Panc1 (cell line): ENCODE measurements at places on chromosomes 4 and X.

DNA sequence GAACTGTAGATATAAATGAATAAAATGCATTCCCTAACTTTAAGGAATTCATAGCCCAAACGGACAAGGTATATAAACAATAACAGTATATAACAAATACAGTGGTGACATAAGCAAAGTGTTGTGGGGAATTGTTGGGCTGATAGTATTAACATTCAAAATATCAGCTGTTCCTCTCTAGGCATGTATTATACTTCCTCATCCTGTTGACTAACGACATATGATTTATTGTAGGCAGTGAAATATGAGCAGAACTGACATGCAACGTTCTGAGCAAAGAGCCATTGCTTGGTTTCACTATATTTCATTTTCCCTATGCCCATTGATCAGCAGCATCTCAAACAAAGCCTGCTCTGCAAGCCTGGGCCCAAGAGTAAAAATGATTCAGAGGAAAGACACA, 143.9 kb downstream of the PTCHD1 start:
- DNase-seq: no peak

DNA sequence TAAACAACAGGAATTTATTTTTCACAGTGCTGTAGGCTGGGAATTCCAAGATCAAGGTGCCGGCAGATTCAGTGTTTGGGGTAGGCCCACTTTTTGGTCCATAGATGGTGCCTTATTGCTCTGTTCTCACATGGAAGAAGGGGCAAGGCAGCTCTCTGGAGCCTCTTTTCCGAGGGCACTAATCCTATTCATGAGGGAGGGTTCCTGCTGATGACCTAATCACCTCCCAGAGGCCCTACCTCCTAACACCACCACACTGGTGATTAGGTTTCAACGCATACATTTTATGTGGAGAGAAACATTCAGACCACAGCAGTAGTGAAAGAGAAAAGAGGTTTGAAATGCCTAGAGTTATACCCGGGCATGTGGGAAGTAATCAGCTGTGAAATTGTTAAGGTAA, 1.4 kb upstream of the POLA1 start:
- DNase-seq: no peak

- no peak for DNase-seq
Observed at GRCh38 chr4:5836943-5837342, 55.9 kb downstream of the CRMP1 start.

GRCh38 chrX:1416327-1416784, 24.4 kb upstream of the SLC25A6 start:
- no peak for DNase-seq

DNA sequence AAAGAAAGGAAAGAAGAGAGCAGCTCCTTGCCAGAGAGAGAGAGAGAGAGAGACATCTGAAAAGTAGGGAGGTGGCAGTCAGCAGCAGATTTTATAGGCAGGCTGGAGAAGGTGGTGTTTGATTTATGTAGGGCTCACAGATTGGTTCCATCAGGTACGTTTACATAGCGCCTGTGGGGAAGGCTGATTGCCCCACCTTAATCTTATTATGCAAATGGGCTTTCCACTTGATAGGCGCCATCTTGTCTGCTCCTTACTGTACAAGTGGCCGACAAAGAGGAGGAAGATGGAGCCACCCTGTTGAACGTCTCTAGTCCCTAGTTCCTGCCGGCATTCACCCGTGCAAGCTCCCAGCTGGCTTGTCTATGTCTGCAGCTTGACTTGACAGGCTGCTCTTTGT, 49.1 kb upstream of the DHRSX start:
- no peak for DNase-seq
